Cerebellar nuclear complex (tissue), 1 donor: ENCODE measurements at places on chromosomes 11 and 22.

GRCh38 chr11:113773092-113773415 lies 438 bp downstream of the ZW10 start:
- DNase-seq, result no peak

- no peak for DNase-seq
These were observed 40.7 kb downstream of the SFI1 start for GRCh38 chr22:31537019-31537535.

- DNase-seq, result no peak
These were observed 727.4 kb downstream of the ETS1 start for GRCh38 chr11:127859941-127860354.

DNA sequence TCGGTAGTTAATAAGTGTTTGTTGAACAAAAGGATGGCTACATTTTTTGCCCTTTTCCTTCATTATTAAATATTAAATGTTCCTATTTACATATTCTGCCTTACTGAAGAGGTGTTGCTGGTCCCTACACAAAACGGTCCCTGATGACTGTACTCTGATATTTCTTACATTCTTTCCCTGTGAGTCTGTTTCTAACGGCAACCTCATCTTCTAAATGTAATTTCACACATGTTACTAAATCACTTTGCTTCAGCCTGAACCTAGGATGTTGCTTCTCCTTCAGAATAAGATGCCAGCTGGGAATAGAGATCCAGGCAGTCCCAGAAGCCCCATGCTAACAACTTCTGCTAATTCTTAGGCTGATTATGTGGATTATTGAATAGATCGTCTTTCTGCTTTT lies 50.3 kb downstream of the SPON1 start:
- DNase-seq, result no peak

GRCh38 chr11:12248330-12248729 lies 129.0 kb upstream of the PARVA start:
- no peak for DNase-seq

DNA sequence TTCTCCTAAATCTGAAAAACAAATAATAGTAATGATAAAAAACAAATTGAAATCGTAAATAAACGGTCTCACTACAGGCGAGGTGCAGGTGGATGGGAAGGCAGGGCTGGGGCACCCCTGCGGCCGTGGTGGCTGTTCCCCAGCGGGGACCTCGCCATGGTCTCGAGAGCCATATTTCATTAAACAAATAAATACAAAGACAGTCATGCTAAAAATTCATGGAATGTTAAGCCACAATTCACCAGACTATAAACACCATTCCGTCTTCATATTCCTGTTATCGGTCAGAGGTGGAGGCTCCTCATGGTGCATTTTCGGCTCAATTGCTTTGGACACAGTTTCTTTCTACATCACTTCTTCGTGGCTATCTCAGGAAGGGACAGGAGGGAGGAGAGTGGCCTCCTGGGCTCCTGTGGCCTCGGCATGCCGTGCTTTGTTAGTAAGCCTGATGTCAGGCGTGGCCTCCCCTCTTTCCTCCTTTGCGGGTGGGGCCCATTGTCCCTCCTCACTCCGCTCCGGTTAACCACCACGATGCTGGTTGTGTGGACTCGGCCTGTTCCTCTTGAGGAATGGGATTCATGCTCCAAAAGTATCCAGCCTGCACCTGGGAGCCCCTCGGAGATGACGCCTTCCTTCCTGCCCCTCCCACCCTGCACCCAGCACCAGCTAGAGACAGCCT lies 16.1 kb upstream of the BRSK2 start:
- no peak for DNase-seq

GRCh38 chr11:93498641-93499040 lies 44.5 kb downstream of the SMCO4 start:
- DNase-seq, result no peak

- no peak for DNase-seq
These were observed 30.3 kb downstream of the SGSM1 start for GRCh38 chr22:24836282-24836681.

DNA sequence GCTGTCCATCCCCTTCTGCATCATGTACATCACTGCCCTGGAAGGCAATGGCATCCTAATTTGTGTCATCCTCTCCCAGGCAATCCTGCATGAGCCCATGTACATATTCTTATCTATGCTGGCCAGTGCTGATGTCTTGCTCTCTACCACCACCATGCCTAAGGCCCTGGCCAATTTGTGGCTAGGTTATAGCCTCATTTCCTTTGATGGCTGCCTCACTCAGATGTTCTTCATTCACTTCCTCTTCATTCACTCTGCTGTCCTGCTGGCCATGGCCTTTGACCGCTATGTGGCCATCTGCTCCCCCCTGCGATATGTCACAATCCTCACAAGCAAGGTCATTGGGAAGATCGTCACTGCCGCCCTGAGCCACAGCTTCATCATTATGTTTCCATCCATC lies 337 bp downstream of the OR52B6 start:
- no peak for DNase-seq

GRCh38 chr11:16357775-16358174 lies 1.4 kb upstream of the SOX6 start:
- no peak for DNase-seq

DNA sequence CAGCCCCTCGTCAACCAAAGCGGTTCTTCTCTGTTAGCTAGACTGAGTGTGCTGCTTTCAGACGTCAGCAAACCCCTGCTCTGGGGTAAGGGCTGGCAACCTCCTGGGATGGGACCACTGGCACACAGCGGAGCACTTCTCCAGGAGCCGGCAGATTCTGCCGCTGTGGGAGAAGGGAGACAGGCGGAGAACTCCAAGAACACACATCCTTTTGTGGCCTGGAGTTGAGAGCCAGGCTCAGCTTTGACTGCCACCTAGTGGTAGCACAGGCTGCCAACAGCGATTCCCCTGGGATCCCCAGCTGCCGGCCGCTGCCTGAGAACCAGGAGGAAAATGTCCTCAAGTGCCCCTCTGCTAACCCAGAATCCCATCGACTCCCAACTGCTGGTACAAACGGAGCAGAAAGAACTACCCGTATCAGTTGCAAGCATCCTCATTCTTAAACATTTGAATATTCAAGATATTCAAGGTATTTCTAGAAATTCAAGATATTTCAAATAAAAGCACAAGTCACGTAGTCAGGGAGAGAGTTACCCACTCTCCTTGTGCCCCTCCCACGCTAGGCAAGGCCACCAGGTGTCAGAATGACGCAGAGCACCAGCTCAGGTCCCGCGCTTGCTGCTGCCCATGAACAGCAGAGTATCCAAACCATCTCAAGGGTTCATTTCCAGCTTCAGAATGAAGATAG lies 4.9 kb downstream of the LTO1 start:
- DNase-seq, result no peak

DNA sequence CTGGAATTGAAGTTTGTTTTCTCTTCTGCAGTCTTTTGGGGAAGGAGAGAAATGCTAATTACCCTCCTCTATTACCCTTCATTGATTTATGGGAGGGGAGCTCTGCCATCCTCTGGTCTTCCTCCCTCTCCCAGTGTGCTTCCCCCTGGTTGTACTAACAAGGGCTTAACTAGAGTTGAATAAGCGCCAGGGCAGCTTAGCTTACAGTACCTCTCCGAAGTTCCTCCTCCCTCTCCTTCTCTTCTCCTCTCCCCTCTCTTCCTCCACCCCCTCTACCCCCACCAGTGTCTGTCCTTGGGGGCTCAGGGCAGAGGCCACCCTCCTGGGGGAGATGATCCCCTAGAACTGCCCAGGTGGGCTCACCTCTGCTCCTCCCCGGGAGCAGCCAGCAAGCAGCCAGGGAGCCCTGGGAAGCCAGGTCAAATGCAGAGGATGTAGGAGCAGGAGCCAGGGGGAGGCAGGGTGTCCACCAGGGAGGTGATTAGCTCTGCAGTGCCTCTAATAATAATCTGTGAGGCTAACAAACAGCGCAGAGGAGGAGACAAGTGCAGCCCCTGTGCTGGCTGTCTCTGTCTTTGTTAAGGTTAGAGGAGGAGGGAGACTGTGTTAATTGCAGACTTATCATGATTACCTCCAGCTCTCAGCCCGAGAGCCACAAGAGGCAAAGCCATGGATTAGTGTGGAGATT lies 191.6 kb upstream of the CADM1 start:
- DNase-seq, result no peak

DNA sequence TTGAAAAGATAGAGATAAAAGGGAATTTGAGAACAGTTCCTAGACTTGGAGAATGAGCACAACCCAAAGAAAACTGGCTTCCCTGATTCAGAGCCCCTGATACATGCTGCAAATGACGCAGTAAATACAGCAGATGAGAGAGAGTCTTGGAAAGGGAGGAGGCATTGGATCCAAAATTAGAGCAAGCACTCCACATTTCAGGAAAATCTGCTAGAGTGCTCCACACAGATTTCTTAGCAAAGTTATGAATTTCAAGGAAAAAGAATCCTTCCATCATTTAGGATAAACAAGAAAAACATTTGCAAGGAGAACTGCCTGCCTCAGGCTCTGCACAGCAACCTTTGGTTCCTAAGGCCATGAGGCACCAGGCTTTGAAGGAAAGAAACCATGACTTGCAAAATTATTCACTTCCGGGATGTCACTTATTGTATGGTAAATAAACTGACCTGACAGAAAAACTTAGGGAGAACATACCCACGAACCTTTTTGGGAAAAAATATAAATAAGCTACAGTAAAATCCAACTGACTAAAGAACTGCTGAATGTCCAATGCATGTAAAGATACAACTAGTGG lies 89.8 kb upstream of the RTL6 start:
- DNase-seq, result no peak

DNA sequence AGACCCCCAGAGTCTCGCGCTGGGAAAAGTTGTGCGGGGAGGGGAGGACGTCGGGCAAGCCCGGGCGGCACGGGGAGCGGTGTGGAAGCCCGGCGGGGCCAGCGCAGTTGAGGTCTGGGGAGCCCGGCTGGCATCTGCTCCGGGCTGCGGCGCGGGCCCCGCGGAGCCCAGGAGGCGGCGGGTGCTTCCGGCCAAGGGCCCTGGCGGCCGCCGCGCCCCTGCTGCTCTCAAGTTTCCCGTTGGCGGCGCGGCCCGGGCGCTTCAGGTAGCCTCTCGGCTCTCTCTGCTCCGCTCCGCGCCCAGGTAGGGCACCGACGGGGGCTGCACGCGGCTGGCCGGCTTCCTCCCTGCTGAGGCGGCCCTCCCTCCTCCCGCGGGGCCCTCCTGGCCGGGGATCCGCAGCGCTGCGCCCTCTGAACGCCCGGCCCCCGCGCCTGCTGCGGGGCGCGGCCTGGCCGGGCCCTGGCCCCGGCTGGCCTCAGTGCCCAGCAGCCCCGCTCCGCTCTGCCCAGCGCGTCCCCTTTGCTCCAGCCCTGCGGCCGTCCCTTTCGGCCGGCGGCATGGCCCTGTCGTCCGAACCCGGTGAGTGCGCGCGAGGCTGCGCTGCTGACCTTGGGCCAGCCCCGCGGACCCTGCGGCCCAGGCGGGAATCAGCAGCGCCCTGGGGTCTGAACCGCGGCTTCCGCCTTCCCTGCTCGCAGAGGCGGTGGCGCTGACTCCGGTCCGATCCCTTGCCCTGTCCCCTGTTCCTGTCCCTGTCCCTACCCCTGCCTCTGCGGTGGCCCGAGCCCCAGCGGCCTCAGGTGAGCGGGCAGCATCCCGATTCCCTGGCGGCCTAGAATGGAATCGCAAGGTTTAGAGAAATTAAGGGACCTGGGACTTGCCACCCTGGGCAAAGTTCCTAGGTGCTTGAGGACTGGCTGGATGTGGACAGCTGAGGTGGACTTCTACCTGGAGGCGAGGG lies 4.3 kb upstream of the AMPD3 start:
- DNase-seq, result no peak

GRCh38 chr11:45267652-45268299 lies 18.4 kb downstream of the SYT13 start:
- no peak for DNase-seq

GRCh38 chr11:74397501-74398243 lies 561 bp downstream of the PGM2L1 start:
- no peak for DNase-seq

DNA sequence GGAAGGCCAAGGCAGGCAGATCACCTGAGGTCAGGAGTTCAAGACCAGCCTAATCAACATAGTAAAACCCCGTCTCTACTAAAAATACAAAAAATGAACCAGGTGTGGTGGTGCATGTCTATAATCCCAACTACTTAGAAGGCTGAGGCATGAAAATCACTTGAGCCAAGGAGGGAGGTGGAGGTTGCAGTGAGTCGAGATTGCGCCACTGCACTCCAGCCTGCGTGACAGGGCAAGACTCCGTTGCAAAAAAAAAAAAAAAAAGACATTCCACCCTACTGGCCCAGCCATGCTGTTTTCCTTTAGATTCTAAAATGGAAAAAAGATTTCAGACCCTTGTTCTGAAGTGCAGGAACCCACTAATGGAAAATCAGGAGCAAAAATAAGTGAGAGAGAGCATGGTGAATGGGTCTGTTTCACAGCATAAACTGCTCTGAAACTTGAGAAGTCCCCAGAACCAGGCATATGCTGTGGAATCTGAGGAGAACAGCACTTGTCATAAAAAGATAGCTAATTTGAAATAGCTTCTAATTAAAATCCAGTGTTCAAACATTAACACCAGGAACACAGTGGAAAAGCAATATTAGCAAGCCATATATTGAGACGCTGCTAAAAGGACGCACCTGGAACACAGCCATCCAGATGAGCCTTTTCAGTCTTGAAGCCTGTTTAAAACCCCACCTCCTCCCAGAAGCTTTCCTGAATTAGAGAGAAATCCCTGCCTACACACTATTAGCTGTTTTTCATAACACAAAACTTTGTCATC lies 66.3 kb upstream of the CHRM4 start:
- no peak for DNase-seq

- no peak for DNase-seq
These were observed 6.5 kb downstream of the OR52M1 start for GRCh38 chr11:4551346-4551979.

GRCh38 chr11:8213376-8213775 lies 44.6 kb upstream of the RIC3 start:
- DNase-seq, result no peak

GRCh38 chr11:35391922-35392688 lies 27.3 kb downstream of the SLC1A2 start:
- no peak for DNase-seq

- DNase-seq, result no peak
These were observed 23.8 kb downstream of the CSNK2A3 start for GRCh38 chr11:11329062-11329806.

DNA sequence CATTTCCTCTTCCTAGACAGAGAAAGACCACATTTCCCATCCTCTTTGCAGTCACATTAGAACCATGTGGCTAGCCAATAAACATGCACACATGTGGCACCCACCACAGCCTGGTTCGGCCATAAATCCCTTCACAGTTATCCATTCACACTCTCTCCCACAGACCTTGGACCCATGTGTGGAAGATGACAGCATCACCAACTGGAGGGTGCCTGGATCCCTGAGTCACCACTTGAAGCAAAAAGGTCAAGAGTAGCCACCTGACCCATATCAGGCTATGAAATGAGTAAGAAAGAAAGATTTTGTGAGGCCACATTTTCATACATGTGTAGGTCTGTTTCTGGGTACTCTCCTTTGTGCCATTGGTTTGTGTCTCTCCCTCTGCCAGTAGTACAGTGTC lies 9.0 kb upstream of the TMEM121B start:
- no peak for DNase-seq
